Osteoblast (primary cell): ENCODE measurements at places on chromosomes 1 and 21. TPM values are rescaled to one million over a fixed set of nuclear protein-coding genes. Genes with fewer than 3 reads are reported as not detected.

DNA sequence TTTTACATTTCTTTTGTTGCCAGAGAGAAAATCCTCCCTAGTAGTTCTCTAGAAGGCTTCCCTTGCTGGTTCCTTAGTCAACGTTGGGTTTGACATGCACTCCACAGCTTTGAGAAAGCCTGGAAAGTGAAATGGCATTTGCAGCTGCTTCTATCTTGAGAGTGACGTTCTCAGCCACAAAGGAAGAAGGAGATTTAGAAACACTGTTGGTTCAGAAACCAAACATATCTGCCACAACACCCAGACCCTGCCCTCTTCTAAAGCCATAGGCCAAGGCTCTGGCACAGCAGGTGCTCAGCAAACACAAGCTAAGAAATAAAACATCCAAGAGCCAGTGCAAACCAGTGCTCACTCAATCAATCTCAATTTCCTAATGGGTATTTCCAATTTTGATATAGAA lies 121.4 kb downstream of the CCDC185 start:
- no peak for DNase-seq

Gene UBXN10
- total RNA-seq: under 0.01 TPM in 1 of 2 replicates, not detected in the other

- no peak for DNase-seq
These were observed at the start of gene LRRC39 for GRCh38 chr1:100178091-100178490. Gene LRRC39 (minus strand): TSS chr1:100178256. CDS start chr1:100168516, 9,740 bp downstream.

- no peak for DNase-seq
These were observed 59.2 kb upstream of the KAZN start for GRCh38 chr1:14539309-14539708.

DNA sequence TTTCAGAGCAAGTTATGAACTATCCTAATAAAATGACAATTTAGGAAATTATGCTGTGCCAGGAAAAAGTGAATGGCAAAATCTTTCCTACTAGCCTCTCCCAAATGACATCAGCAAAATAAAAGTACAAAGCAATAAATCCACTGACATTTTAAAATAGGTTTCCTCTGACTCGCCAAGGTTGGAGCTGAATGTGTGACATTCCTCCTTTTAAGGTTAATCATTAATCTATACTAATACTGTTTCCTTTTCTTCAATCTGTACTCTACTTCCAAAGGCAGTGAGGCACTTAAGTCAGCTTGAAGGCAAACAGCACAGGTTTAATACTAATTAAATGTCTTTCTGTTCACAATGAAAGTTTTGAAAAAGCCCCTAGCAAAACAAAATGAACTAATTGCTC lies 15.7 kb downstream of the RNF19B start:
- no peak for DNase-seq

DNA sequence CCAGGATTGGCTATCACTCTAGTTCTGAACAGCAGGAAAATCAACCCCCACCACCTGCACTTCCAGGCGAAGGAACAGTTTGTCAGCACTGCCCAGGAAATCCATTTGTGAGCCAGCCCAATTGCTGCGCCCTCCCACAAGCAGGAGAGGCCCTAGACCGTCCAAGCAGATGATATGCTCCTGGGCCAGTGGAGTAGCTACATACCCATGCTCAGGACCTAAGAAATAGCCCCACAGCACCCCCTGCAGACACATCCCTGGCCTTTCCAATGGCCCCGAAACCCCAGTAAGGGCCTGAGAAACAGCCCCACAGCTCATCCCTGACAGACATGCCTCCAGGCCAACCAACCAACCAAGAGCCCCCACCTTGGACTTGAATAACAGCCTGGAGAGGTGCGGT lies 111.5 kb upstream of the ZC3H11B start:
- DNase-seq: no peak

GRCh38 chr1:178098262-178098661 lies 4.4 kb downstream of the RASAL2 start:
- DNase-seq: no peak

- DNase-seq: no peak
These were observed 69.5 kb downstream of the RHOU start for GRCh38 chr1:228804640-228805413.

DNA sequence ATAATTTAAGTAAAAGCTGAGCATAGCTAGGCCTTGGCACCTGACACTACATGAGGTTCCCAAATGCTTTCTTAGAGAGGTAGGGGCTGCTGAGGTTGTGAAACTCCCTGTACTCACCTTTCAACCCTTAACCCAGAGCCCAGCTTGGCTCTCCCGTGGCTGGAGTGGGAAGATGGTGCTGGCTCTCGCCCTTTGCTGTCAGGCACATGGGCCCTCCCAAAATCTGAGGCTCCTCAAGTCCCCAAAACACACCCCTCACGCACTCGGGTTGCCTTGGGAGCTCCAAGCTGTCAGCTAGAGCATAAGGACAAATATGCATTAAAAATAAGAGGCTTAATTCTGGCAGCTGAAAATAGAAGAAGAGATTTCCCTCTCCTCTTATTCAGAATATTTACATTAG lies 46.7 kb upstream of the PLPPR4 start:
- no peak for DNase-seq

GRCh38 chr1:192805832-192806323 lies 3.0 kb upstream of the RGS2 start:
- peak; percentile 51 for DNase-seq
